ENCODE measurements at places on chromosomes 12 and 14. TPM values are rescaled to one million over a fixed set of nuclear protein-coding genes. Genes with fewer than 3 reads are reported as not detected.

NYNRIN gene
- total RNA-seq, result 1.7 TPM

- no peaks in the 10 kb centered on the region for H3K4me1 ChIP-seq
- no peak for DNase-seq
- no peak overlapping the region for H3K27ac ChIP-seq
Observed at GRCh38 chr12:5051913-5052312, 8.2 kb downstream of the KCNA5 start.

- H3K27me3 ChIP-seq, result no peaks in the 10 kb centered on the region
- no peaks in the 10 kb centered on the region for H3K4me1 ChIP-seq
- no peak overlapping the region for H3K4me3 ChIP-seq
- DNase-seq, result no peak
- no peaks in the 10 kb centered on the region for H3K36me3 ChIP-seq
Observed at GRCh38 chr12:113818833-113819232, 147.3 kb downstream of the RBM19 start.

GOLGA5 gene
- total RNA-seq, result 59.5 TPM

DPPA3 gene
- not detected for total RNA-seq

DNA sequence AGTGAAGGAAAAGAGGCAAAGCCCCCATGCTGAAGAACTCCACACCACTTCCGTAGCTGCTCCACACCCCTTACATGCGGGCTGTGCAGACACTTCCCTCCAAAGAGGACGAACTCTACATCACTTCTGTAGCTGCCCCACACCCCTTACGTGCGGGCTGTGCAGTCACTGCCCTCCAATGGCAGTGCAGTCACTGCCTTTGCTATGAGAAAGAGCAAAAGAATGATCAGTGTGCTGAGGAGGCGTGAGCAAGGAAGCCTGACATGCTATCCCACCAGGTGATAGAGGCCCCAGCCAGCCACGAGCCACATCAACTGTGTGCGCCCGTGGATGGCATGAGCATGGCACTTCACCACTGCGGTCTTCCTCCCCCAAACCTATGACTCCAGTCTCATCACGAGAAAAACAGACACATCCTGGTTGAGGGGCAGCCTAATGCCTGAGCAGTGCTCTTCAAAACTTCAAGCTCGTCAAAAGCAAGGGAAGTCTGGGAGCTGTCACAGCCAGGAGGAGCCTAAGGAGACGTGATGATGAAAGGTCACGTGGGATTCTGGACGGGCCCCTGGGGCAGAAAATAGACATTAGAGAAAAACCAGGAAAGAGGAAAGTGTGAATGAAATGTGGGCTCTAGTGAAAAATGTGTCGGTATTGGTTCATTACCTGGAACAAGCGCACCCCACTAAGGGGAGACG is 60.8 kb upstream of the C14orf180 start:
- no peaks in the 10 kb centered on the region for H3K4me1 ChIP-seq
- no peak for DNase-seq
- H3K27me3 ChIP-seq, result no peaks in the 10 kb centered on the region
- H3K4me3 ChIP-seq, result no peak overlapping the region

HOXC6 gene
- total RNA-seq, result not detected

SLCO1B1 gene
- total RNA-seq, result not detected

TSPAN8 gene
- not detected for total RNA-seq

ESRRB gene
- not detected for total RNA-seq

SYT10 gene
- not detected for total RNA-seq

GRCh38 chr12:64918344-64918743 is 93.9 kb downstream of the TBC1D30 start:
- no peak for DNase-seq
- H3K36me3 ChIP-seq, result no peaks in the 10 kb centered on the region
- peaks cover 26% of the 10 kb centered on the region for H3K27me3 ChIP-seq
- no peak overlapping the region for H3K4me3 ChIP-seq
- H3K4me1 ChIP-seq, result no peaks in the 10 kb centered on the region
- H3K27ac ChIP-seq, result no peak overlapping the region

DNA sequence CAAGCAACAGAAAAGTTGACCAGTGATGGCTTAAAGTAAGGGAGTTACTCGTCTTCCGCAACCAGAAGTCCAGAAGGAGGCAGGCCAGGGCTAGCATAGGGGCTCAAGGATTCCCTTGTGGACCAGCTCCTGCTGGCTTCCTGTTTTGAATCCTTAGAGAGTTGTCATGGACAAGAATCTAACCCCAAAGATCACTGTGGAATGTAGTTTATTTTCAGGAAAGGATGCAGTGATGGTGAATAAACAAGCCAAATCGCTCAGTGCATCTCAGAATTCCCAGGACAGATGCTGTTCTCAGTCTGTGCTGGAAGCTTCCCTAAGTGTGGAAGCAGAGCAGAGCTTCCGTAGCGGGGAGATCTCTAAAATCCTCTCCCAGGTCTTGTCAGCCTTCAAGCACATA is 311.3 kb downstream of the C12orf75 start:
- H3K4me1 ChIP-seq, result no peaks in the 10 kb centered on the region
- no peak overlapping the region for H3K27ac ChIP-seq

GRCh38 chr14:37588667-37588955 is 6.4 kb downstream of the FOXA1 start:
- H3K27ac ChIP-seq, result no peak overlapping the region
- H3K4me1 ChIP-seq, result no peaks in the 10 kb centered on the region
- DNase-seq, result no peak
- H3K4me3 ChIP-seq, result no peak overlapping the region

GDF3 gene
- total RNA-seq, result not detected

GRCh38 chr12:117080661-117081144 is 18.5 kb downstream of the TESC start:
- no peaks in the 10 kb centered on the region for H3K36me3 ChIP-seq
- H3K27me3 ChIP-seq, result peaks cover 24% of the 10 kb centered on the region
- no peak overlapping the region for H3K27ac ChIP-seq
- no peak for DNase-seq
- no peaks in the 10 kb centered on the region for H3K4me1 ChIP-seq
- H3K4me3 ChIP-seq, result no peak overlapping the region

TPH2 gene
- not detected for total RNA-seq

GRCh38 chr12:51247523-51248206 is 9.0 kb downstream of the DAZAP2 start:
- no peak for DNase-seq
- H3K4me3 ChIP-seq, result no peak overlapping the region
- peaks cover 21% of the 10 kb centered on the region for H3K36me3 ChIP-seq
- peaks cover 10% of the 10 kb centered on the region for H3K4me1 ChIP-seq
- no peak overlapping the region for H3K27ac ChIP-seq

RNFT2 gene
- 1.7 TPM for total RNA-seq

DNA sequence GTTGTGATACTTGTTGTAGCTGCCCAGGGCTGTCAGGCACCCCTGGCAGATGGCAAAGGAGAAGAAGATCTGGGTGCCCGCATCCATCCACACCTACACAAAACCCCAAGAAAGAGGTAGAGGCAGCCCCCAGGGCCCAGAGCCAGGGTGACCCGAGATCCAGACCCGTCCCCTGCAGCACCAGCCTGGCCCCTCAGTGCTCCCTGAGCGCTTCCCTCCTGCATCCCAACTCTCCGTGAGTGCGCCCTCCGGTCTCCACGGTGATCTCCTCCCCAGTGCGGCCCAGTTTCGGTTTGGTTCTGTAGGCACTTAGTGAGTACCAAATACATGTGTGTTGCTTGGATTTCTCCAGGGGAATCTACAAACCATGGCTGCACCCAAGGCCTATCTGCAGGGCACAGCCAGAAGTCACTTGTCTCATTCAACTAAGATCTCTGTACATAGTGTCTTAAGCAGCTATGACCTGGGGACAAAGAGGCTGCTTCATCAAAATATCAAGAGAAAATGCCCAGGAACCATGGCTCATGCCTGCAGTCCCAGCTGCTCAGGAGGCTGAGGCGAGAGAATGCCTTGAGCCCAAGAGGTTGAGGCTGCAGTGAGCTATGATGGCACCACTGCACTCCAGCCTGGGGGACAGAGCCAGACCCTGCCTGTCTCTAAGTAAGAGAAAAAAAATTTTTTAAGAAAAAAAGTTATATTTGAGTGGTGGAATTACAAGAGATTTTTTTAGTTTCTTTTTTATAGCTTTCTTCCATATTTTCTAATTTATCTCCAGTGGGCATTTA is 15.9 kb downstream of the SLC6A12 start:
- H3K27ac ChIP-seq, result no peak overlapping the region
- peaks cover 58% of the 10 kb centered on the region for H3K27me3 ChIP-seq
- H3K36me3 ChIP-seq, result no peaks in the 10 kb centered on the region
- H3K4me3 ChIP-seq, result no peak overlapping the region
- no peaks in the 10 kb centered on the region for H3K4me1 ChIP-seq

- DNase-seq, result no peak
- no peak overlapping the region for H3K27ac ChIP-seq
- no peak overlapping the region for H3K4me3 ChIP-seq
- H3K27me3 ChIP-seq, result peaks cover 69% of the 10 kb centered on the region
Observed at GRCh38 chr12:47993491-47993890, 10.8 kb downstream of the COL2A1 start.

SAMD15 gene
- total RNA-seq, result 1.3 TPM
